Bronchial epithelial cell (primary cell): ENCODE measurements at places on chromosomes 5 and 9.

DNA sequence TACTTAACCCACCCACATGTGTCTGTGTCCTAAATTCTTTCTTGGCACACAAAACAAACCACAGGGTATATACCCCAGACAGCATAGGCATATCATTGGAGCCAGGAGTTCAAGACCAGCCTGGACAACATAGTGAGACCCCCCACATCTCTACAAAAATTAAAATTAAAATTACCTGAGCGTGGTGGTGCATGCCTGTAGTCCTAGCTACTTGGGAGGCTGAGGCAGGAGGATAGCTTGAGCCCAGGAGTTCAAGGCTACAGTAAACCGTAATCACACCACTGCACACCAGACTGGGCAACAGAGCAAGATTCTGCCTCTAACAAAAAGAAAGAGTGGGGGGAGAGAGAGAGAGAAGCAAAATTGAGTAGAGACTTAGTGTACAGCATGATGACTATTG, 4.6 kb upstream of the AGTPBP1 start:
- no peak for DNase-seq

- DNase-seq = no peak
Measured at GRCh38 chr5:36045895-36046294, 20.8 kb downstream of the UGT3A2 start.

- DNase-seq = no peak
Measured at GRCh38 chr9:125409217-125409636, 147.6 kb downstream of the GAPVD1 start.

GRCh38 chr5:35920890-35921289, 17.5 kb downstream of the CAPSL start:
- no peak for DNase-seq

DNA sequence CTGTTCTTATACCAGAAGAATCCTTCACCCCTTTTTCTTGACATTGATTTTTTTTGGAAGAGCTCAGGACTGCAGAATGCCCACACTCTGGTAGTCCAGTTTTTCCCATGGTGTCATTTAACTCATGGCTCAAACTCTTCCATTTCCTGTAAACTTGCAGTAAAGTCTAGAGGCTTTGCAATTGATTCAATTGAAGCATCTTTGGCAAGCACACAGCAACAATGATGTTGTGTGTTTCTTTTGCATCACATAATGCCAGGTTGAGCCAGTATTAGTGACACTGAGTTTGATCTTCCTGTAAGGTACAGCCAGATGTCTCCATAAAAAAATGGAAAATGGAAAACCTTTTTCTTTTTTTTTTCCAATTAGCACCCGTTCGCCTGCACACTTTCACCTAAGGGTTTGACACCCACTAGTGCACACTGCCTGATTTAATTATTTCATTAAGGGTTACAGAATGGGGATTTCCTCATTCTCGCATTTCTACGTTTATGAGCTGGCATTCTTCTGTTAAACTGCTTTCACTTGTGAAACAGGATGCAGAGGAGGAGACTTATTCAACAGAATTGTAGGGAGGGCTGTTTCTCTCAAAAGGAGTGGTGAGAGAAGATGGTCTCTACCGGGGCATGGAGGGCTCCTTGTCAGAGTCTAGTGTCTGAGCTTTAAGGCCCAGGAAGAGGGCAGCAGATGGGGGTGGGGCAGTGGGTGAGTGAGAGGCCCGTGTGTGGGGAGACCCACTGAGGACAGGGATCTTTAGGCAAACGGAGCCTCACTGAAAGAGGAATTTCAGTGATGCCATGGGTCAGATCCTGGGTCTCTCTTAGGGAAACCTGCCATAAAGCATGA, 2.2 kb upstream of the S1PR3 start:
- peak; percentile 79 for DNase-seq

- DNase-seq = no peak
Measured at GRCh38 chr5:156456857-156457256, 129.9 kb downstream of the SGCD start.
